ENCODE measurements at places on chromosomes 3 and 15. TPM values are rescaled to one million over a fixed set of nuclear protein-coding genes. Genes with fewer than 3 reads are reported as not detected.

The CPN2 gene
- total RNA-seq, result not detected

The GPR15 gene
- not detected for total RNA-seq

The POLR2M gene
- total RNA-seq, result 129 TPM

The GNAT1 gene
- total RNA-seq, result not detected

The ZBBX gene
- 0.12 TPM for total RNA-seq

The KNG1 gene
- not detected for total RNA-seq
